ENCODE measurements at places on chromosomes 5 and 9. TPM values are rescaled to one million over a fixed set of nuclear protein-coding genes. Genes with fewer than 3 reads are reported as not detected.

Gene PCDH1
- 0.90 TPM for total RNA-seq

Gene ANKRD18B
- total RNA-seq, result not detected

Gene SHISAL2B
- not detected for total RNA-seq

Gene UNC13B
- 10.1 TPM for total RNA-seq

Gene ANKS6
- 13.8 TPM for total RNA-seq
